ENCODE measurements at places on chromosomes 6 and 20.

DNA sequence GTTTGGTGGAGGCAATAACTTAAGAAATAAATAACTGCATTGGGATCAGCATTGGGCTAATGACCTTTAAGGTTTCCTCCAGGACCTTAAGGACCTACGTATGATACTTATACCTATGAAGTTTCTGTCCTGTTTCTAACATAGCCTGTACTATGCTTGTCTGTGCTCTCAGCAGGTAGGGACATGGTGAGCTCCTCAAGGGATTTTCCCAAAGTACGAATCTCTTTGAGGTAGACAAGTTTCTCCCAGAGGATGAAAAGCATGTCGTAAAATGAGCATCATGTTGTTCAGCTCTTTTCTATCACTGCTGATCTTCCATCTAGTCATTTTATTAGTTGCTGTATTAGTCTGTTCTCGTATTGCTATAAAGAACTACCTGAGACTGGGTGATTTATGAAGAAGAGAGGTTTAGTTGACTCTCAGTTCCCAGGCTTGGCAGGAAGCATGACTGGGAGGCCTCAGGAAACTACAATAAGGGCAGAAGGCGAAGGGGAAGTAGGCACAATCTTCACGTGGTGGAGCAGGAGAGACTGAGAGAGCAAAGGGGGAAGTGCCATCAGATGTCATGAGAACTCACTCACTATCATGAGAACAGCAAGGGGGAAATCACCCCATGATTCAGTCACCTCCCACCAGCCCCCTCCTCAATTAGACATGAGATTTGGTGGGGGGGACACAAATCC is 77.8 kb upstream of the TGM3 start:
- DNase-seq = no peak

DNA sequence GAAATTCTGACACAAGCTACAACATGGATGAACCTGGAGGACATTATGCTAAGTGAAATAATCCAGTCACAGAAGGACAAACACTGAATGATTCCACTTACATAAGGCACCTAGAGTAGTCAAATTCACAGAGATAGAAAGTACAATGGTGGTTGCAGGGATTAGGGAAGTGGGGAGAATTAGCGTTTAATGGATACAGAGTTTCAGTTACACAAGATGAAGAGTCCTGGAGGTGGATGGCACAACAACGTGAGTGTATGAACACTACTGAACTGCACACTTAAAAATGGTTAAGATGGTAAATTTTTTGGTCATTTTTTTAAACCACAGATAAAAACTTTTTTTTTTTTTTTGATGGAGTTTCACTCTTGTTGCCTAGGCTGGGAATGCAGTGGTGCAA is 24.7 kb downstream of the MOCS3 start:
- DNase-seq = no peak

- DNase-seq = no peak
Observed at GRCh38 chr6:22108199-22108598, 188.6 kb downstream of the PRL start.

- no peak for DNase-seq
Observed at GRCh38 chr6:147508866-147509608, 547 bp downstream of the SAMD5 start.

GRCh38 chr6:134308800-134309199 is 9.1 kb downstream of the SGK1 start:
- no peak for DNase-seq

GRCh38 chr6:119368921-119369320 is 19.4 kb upstream of the MAN1A1 start:
- DNase-seq = no peak

- no peak for DNase-seq
Observed at GRCh38 chr20:49990271-49990720, 7.5 kb downstream of the SNAI1 start.

DNA sequence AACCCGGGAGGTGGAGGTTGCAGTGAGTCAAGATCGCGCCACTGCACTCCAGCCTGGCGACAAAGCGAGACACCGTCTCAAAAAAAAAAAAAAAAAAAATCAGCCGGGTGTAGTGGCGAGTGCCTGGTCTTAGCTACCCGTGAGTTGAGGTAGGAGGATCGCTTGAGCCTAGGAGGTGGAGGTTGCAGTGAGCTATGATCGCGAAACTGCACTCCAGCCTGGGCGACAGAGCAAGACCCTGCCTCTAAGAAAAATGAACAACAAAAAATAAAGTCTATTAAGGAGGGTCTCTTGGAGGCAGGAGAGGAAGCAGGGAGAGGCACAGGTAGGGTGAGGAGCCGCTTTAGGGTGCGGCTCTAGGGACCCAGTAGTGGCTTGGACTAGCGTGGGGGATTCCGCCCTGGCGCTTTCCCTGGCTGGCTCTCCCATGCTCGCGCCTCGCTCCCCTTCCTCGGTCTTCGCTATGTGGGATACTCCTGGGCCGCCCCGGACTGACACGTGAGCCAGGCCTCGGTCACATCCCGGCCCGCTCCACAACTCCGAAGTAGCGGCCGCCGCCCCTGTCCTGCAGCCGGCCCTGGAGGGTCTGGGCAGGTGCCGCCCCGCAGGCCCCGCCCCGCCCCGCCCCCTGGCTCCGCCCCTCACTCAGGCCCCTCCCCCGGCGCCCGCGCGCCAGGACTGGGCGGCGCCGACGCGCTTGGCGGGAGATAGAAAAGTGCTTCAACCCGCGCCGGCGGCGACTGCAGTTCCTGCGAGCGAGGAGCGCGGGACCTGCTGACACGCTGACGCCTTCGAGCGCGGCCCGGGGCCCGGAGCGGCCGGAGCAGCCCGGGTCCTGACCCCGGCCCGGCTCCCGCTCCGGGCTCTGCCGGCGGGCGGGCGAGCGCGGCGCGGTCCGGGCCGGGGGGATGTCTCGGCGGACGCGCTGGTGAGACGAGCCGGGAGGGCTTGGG is at the start of gene MYBL2:
Gene MYBL2, plus strand, starts transcription at position 739 of the 953 bp plus-strand sequence. Its CDS starts 170 bp downstream, at position 909.
- DNase-seq = peak; percentile 59

DNA sequence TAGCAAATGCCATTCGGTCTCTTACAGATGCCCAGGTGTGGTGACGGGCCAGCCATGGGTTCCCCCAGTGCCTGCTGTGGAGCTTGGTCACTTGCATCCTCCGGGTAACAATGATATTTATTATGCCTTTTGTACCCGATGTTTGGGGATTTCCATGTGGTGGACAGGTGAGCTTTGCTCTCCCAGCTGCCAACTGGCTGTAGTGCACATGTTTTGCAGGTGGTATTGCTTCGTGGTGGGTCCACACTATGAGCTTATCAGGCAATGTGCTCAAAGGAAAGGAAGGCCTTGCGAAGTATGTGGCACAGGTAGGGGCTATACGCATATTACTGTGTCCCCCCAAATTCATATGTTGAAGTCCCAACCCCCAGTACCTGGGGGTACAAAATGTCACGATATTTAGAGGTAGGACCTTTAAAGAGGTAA is 4.2 kb upstream of the CTCFL start:
- no peak for DNase-seq

DNA sequence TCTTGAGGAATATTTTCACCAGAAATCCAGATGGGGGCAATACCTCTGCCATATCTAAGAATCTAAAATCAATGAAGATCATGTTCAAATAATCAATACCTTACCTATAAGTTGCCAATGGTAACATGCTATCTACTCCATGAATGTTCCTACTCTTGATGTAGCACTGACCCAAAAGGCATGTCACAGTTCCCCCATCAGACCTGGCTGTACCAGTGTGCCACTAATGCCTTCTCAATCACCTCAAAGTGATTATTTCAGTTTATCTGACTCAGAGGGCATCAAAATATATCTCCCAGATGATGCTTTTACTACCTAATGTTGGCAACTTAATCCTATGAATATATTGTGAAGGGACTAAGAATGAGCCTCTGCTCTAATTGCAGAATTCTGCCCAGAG is 5.5 kb downstream of the PDCD2 start:
- DNase-seq = no peak

- no peak for DNase-seq
Observed at GRCh38 chr6:150705392-150705791, 105.7 kb downstream of the PLEKHG1 start.

DNA sequence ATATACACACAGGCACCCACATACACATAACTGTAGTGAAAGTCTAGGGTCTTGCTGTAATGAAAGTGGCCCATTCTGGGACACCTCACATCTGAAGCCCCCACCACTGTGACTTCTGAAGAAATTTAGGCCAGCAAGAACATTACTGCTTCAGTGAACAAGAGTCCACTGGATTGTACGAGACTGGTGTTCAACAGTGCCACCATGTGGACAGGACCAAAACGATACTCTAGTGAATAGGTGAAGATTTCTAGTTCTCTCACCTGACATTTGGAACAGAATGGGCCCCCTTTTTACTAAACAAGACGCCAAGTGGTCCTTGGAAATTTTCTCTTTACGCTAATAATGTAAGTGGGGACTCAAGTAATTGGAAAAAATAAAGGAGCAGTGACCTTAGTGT is 156.9 kb downstream of the MAFB start:
- DNase-seq = no peak

DNA sequence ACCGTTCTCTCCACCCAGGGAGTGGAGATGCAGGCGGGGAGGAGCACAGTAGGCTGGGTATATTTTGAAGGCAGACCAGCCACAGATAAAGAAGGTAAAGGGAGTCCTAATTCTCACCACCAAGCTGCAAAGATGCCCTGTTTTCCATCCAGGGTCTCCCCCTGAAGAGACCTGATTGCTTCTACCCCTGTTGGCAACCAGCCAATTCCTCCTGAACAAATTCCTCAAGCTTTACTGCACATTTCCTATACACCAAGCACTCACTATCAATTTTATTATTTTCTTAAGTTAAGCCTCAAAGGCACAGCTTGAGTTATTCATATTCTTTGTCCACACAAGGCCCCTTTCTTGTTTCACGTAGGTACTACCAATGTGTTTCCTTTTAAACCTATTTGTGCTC is 214.4 kb downstream of the EYA2 start:
- DNase-seq = no peak

DNA sequence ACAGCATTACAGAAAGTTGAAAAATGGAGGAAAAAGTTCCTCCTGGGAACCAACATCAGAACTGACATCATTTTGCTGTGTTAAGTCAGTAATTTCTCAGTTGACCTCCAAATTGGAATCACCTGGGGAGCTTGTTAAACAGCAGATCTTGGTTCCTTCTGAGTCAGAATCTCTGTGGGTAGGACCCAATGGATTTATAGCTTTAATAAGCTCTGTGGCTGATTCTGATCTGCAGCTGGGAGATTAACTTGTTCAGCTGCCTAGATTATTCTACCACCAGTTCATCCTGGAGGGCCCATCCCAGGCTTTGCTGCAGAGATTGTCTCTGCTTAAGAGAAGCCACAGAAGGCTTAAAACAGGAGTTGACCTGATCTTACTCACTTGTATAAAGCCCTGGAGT is 90.7 kb upstream of the POPDC3 start:
- DNase-seq = no peak

DNA sequence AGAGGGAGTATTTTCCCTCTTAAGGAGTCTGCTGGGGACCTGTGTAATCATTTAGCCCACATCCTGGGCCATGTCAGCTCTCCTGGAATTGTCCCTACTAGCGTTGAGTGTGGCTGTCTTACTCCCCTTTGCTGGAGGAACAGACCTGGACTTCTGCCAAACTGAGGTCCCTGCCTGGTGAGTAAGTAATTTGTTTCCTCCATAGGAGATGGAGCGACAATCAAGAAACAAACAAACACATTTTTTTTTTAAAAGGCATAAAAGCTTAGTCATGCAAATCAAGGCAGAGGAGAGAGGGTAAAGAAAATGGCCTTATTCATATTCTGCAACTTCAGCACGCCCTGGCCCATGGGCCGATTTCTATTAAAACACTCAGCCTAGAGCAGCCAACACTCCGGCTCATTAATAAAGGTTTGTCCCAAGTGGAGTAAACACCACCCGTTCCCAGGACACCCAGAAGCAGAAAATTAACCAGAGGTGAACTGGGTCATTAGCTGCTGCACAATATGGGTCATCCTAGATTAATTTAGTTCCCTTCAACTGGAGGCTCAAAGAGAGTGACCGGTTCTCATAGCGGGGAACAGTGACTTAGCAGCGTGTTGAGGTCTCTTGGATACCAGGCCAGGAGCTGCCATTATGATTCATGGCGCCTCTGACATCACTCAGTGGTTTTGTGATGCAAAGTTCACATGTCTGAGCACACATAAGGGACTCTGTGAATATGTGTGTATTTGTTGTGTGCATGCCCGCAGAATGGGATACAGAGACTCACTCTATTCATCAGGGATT is 165.0 kb upstream of the SULF2 start:
- peak; percentile 5 for DNase-seq

GRCh38 chr6:1197309-1197708 is 114.6 kb upstream of the FOXQ1 start:
- DNase-seq = no peak

DNA sequence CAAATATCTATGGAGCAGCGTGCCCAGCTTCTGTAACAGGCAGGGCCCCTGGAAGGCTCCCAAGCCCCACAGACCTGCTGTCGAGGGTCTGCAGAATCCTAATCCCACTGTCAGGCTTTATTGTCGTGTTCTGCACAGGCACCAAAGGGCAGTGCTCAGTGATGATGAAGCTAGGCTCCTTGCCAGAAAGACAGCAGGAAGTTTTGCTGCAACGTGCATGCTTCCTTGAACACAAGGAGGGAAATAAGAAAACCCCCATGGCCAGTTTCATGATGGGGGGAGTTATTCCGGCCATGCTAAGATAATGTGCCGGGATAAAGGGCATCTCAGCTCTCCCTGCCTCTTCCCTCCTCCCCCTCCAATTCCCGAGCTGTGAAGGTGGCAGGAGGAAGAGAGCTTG is 109.4 kb upstream of the KCNG1 start:
- DNase-seq = no peak

- DNase-seq = no peak
Observed at GRCh38 chr6:135811644-135812526, 39.6 kb upstream of the PDE7B start.

- DNase-seq = no peak
Observed at GRCh38 chr6:139538366-139538765, 163.9 kb upstream of the CITED2 start.

- DNase-seq = no peak
Observed at GRCh38 chr6:144065213-144065660, 30.1 kb downstream of the SF3B5 start.

DNA sequence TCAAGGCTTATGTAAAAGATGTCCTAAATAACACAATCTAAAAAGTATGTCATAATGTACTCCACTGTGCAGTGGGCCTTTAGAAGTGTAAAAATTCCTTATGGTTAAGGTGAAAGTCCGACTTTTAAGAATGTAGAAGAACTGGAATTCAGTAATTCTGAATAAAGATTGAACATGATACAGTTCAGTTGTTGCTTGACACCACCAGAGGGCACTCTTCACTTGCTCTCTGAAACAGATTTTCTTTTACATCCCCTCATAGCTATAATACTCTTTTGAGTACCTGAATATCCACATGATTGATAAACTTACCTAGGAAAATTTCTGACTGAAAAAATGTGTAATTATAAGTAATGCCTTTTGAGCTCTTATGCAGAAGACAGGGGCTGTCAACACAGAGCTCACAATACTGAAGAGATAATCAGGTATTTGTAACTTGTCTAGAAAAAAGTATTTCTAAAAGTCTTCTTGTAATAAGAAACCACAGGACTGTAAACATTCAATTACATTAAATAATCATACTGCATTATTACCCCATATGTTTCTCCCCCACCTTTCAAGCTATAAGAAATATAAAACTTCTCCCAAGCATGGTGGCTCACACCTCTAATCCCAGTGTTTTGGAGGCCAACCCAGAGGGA is 92.1 kb downstream of the POPDC3 start:
- peak; percentile 53 for DNase-seq

GRCh38 chr6:32852018-32852843 is 1.3 kb downstream of the TAP1 start:
- DNase-seq = no peak

Measured in COR-L47 (cell line).